ENCODE measurements at places on chromosomes 7 and 10.

GRCh38 chr10:22619101-22619500, 95.3 kb downstream of the PIP4K2A start:
- no peak for DNase-seq

DNA sequence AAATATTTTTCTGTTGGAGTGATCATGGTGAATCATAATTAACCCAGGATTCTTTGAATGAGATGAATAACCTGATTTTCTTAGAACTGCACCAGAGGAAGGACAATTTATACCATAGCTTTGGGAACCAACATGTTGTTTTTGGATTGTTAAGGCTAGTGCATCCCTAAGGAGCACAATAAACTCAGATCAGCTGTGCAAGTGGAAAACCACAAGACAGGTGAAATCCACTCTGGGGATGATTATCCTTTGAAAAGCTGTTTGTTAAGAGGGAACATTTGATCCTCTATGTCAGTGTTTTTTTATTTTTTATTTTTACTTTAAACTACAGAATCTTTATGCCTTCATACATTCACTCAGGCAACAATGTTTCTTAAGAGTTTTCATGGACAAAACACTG, 232.1 kb upstream of the PCLO start:
- no peak for DNase-seq

GRCh38 chr10:8586504-8586903, 532.0 kb downstream of the GATA3 start:
- no peak for DNase-seq

GRCh38 chr7:48114115-48114514, 25.1 kb downstream of the UPP1 start:
- no peak for DNase-seq

GRCh38 chr10:33363106-33363505, 28.6 kb upstream of the NRP1 start:
- no peak for DNase-seq

- DNase-seq: no peak
These were observed 165.9 kb downstream of the AUTS2 start for GRCh38 chr7:69764147-69764546.

- DNase-seq: no peak
These were observed 181.7 kb downstream of the PLXNA4 start for GRCh38 chr7:132394283-132395198.

GRCh38 chr10:29141761-29142160, 147.1 kb upstream of the LYZL1 start:
- no peak for DNase-seq

GRCh38 chr10:110498982-110499795, 1.5 kb downstream of the DUSP5 start:
- no peak for DNase-seq

GRCh38 chr7:2805213-2805944, 38.7 kb downstream of the GNA12 start:
- DNase-seq: no peak

- no peak for DNase-seq
These were observed 186.2 kb upstream of the PDE1C start for GRCh38 chr7:32256376-32256775.

GRCh38 chr7:122369756-122370155, 65.2 kb upstream of the FEZF1 start:
- no peak for DNase-seq

DNA sequence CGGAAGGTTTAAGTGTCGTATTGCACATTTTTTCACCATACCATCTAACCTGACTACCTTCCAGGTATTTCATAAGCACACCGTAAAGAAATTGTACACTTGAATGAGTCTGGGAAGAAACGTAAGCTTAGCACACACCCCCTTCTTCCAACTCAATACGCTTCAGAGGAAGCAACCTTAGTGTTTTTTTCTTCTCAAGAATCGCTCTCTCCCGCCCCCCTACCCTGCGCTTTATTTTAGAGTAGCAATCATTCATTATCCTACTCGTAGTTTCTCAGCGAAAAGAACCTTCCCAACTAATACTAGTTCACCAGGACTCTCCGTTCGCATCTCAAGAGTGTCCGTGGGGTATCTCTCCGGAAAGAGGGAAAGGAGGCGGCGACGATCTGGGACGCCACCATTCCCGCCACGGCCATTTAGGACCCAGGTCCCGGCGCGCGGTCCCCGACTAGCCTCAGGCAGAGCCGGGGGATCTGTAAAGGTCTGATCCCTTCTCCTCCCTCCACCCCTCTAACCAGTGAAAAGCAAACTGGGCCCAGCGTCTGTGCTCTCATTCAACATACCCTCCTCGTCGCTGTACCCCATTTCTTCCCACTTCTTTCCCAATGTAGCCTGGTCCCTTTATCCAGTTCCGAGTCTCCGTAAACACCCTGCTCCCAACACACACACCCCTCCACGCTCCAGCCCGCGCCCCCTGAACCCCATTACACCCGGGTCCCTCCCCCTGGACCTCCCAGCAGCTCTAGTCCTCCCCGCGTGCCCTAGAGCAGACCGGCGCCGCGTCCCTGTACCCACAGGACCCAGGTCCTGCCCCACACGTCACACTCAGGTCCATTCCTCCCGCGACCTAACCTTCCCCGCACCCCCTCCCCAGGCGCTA, 16.0 kb downstream of the MYOZ1 start:
- no peak for DNase-seq

- DNase-seq: no peak
These were observed 195.4 kb downstream of the MAD1L1 start for GRCh38 chr7:2037301-2037807.

DNA sequence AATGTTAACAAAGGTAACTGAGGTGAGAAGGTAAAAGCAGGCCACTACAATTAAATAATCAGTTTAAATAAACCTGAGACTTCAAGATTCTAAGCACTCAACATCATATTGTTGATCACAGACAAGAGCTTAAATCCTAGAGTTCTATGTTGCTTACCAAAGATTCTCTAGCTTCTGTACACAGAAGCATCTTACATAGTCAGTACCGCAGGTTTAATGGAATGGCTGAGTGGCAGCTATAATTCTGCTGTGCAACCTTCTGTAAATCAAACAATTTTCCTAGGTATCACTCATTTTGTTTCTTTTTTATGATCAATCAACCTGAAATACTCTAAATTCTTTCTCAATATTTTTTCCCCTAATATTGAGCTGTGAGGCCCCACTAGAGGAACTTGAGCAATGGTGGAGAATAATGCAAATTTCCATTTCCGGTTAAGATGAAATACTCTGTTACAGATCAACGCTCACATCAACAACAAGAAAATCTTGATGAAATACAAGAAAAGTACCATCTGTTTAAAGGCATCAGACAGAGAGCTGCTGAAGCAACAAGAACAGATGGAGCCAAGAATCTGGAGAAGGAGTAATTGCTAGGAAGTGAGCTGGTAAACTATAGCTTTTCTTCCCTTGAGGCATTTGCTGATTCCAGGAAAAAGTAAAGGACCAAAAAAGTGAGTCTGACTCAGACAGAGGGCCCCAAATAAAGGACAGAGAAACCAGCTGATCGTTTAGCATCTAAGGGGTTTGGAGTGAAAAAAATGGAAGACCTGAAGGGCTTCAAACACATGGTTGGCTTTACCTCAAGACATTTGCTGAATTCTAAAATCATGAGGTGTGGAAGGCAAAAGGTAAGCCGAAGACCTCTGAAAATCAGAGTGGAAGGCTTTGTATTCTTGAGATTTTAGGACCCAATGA, 22.6 kb downstream of the PNPLA8 start:
- DNase-seq: no peak

DNA sequence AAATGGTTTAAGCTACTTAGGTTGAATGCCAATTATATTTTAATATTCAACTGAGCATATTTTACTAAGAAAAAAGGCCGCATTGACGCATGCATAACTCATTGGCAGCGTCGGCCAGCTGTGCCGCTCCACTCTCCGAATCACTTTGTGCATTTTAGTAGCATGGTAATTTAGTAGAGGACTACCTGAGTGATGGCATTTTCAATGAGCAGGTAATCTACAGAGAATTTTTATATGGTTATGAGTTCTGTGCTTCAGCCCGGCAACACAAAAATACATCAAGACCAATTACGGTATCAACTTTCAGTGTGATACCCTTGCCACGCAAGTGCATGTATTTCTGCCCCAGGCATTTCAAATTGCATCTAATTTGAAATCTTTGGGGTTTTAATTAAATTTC, 247.2 kb downstream of the EBF3 start:
- no peak for DNase-seq

DNA sequence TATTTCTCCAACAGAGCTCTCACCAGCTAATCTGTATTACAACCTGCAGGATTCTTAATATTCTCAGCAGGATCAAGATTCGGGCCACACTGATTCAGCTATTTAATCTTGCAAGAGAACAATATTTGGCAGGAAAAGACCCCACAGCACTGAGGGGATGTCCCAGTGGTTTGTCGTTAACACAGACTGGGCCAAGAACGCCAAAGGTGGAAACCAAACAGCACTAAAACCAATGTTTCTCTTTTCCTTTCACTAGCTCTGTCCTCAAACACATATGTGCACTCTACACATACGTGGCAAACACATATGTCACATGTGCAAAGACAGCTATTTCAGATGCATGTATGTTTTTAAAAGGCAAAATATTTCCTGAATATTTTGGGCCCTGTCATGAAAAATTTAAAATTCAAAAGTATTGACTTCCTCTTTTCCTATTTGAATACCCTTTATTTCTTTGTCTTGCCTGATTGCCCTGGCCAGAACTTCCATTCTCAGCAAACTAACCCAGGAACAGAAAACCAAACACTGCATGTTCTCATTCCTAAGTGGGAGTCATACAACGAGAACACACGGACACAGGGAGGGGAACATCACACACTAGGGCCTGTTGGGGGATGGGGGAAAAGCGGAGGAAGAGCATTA, 51.7 kb upstream of the NEBL start:
- DNase-seq: no peak

DNA sequence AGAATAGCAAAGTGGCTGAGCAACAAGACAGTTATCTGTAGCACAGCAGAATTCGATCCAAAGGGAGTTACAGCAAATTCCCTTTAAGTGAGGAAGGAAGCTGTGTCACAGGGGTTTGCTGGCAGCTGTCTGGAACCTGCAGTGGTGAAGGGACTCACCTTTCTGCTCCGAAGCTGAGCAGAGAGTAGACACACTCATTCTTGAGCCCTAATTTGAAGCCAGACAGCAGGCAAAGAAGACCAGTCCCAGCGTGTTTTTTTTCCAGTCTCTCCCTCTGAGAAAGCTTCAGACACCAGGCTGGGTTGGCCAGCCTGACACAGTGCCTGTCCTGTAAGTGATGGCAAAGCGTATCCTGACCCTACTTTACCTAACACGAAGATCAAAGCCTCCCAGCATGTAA, 210.7 kb downstream of the TRIL start:
- DNase-seq: no peak

GRCh38 chr7:77444123-77444522, 28.0 kb upstream of the GSAP start:
- DNase-seq: no peak

- DNase-seq: no peak
These were observed 134.4 kb upstream of the UNC5B start for GRCh38 chr10:71077796-71078453.

DNA sequence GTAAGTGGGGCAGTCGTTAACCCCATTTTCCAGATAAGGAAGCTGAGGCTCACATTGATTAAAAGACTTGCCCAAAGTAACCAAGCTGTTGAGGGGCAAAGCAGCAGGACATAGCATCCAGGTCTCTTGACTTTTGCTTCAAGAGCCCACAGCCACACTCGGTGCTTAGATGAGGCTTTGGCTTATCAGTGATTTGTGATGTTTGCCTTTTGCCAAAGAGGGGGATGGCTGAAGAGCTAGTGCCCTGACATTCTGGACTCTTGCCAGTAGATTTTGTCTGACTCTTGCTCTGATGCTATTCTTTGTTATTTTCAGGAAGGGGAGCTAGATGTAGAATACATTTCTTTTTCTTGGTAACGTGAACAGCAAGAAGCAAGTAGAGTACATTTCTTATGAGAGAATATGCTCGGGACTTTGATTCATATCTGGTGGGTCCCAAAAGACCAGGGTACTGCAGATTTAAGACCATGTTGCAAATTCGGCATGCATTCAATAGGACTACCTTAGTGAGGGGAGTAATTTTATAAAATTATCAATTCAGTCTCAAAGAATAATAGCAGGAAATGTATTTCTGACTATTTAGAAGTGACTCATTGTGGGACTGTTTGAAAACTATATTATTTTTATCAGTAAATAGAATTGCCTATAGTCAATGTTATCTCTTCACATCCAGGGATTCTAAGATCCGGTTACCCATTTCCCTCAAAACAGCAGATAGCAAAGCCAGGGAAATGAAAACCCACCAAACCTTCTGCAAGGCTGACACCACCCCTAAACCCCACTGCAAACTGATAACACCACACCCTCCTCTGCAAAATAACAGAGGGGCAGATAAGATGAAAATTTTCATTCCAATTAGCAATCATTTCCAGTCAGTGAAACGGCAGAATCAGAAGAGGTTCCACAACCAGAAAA, 180.0 kb upstream of the BMPER start:
- no peak for DNase-seq

DNA sequence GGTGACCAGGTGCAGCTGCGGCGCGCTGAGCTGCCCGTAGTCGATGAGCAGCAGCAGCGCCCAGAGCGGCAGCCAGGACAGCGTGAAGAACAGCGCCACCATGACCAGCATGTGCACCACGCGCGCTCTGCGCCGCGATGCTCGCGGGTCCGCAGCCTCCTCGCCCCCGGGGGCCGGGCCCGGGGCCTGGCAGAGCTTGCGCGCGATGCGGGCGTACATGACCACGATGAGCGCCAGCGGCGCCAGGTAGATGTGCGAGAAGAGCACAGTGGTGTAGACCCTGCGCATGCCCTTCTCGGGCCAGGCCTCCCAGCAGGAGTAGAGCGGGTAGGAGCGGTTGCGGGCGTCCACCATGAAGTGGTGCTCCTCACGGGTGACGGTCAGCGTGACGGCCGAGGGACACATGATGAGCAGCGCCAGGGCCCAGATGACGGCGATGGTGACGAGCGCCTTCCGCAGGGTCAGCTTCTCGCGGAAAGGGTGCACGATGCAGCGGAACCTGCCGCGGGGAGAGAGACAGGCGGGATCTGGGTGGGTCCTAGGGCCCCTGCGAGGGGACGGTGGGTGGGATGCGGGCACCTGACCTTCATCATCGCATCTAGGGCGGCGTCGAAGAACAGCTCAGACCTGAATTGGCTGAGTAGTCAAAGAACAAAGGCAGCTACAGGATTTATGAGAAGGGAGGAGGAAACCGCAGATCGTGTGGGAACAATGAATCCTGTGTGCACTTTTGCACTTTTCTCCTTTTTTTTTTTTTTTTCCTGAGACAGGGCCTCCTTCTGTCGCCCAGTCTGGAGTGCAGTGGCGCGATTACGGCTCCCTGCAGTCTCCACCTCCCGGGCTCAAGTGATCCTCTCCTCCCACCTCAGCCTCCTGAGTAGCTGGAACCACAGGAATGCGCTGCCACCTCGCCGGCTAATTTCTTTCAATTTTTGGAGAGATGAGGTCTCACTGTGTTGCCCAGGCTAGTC, 22.4 kb upstream of the PPA1 start:
- DNase-seq: no peak
